ENCODE measurements at places on chromosomes 1 and 21.
A peak's percentile ranks its signal among the peaks of the same experiment; 100 is the strongest.

DNA sequence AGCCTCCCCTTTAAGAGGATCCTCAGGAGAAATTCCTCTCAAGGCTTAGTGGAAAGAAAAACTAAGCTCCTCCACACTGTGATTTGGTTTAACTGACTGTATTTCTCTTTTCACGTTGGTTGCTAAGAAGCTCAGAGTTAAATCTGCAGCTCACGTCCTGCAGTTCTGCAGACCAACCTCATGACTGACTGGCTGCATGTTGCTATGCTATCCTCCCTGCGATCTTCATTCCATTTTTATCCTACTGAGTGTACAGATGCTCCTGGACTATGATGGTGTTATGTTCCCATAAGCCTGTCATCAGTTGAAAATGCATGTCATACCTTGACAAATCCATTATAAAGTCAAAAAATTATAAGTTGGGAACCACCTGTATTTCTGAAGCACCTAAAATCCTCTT is 34.6 kb downstream of the FAM163A start:
- no peak for DNase-seq

DNA sequence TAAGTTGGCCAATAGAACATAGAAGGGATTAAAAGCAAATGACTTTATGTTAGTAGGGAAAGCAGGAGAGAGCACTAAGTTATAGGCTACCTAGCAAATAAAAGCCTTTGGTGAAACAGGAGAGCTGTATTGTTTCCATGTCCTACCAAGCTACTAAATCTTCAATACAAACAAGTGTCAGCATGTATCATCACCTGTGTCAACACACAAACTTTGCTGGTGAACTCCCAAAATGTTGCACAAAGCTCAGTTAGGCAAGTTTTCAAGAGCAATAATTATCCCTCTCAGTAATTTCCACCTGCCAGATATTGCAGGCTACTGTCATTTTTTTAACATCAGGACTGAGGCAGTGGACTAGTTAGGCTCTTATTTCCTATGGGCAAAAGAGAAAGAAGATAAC is 77.7 kb upstream of the ADAM30 start:
- no peak for DNase-seq

- no peak for DNase-seq
These were observed 27.8 kb downstream of the DMAP1 start for GRCh38 chr1:44240802-44241671.

- no peak for DNase-seq
These were observed 97.4 kb downstream of the MIS18A start for GRCh38 chr21:32181457-32181856.

- DNase-seq = no peak
These were observed 21.4 kb upstream of the LRRN2 start for GRCh38 chr1:204706838-204707509.

- no peak for DNase-seq
These were observed 10.5 kb downstream of the SCP2 start for GRCh38 chr1:52937433-52938182.

- DNase-seq = no peak
These were observed 43.1 kb upstream of the COX20 start for GRCh38 chr1:244792188-244792850.

GRCh38 chr1:204904228-204904810 is 33.7 kb downstream of the NFASC start:
- DNase-seq = no peak

GRCh38 chr1:19229828-19230325 is 19.8 kb upstream of the UBR4 start:
- DNase-seq = no peak

DNA sequence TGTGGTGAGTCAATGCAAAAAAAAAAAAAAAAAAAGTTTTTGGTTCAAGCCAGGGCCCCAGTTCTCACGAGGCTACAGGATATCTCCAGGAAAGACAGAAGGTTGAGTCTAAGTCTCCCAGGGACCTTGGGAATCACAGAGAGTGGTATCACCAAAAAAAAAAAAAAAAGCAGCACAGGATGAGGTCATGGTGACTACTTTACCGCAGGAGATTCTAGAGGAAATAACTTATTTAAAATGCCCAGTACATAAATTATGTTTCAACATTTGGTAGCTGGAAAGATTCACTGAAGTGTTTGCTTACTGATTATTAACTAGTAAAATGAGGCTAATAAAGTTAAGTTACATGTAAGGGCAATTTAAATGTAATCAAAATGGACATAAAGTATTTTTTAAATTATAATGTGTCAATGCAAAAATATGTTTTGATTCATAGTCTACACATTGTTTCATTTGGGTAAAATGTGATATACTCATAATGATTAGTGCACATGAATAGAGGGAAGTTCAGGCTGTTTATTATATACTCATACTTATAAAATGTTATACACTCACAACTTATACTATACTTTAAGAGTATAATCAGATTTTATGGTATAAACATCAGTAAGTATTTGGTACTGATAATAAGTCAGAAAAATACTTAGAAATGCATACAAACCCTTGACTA is 84.1 kb downstream of the PLPPR5 start:
- peak; percentile 54 for DNase-seq

DNA sequence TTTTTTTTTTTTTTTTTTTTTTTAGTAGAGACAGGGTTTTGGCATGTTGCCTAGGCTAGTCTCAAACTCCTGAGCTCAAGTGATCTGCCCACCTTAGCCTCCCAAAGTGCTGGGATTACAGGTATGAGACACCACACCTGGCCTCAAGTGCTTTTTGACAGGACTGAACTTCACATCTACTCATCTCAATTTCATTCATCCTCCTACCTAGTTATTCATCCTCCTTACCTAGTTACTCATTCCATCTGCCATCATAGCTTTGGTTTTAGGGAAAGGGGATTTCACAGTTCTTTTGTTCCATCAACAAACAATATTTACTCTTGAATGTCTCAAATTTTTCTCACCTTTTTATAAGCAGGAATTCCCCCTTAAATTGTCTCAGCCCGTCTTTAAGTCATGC is 38.6 kb upstream of the RALGPS2 start:
- no peak for DNase-seq

DNA sequence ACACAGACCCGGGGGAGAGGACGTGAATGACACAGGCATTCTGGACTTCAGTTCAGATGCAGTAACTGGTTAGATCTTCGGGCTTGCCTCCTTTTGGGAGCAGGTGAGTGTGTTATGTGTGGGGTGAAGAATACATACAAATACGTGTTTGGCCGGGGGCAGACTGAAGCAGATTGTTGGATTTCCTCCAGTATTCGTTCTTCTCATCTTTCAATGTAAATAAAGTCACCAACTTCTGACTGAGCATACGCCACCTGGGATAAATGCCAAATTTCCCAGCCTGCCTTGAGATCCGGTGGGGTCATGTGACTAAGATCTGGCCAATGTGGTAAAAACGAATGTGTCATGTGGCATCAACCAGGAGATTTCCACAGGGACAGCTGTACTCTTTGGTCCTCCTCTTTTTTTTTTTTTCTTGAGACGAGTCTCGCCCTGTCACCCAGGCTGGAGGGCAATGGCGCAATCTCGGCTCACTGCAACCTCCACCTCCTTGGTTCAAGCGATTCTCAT is 189.8 kb downstream of the RGS7 start:
- no peak for DNase-seq

GRCh38 chr1:94927405-94928175 is 680 bp upstream of the CNN3 start:
- DNase-seq = no peak

DNA sequence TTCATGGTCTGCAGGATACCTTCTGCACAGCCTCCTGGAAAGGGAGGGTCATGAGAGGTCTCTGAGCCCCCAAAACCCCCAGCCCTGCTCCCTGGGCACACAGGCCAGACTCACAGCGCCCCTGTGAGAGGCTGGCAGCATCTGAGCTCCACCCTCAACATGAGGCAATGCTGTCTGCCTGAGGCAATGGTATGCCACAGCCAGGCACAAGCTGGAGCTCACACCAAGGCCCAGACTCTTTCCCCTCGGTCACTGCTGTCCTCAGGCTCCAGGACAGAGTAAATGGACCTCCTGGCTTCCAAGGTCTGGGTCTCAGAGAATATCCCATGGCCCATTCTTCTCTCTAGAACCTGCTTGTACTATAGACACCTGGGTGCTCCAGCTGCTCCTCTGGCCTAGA is 17.2 kb downstream of the MEF2D start:
- no peak for DNase-seq

- peak; percentile 84 for DNase-seq
These were observed 362.2 kb downstream of the SRGAP2C start for GRCh38 chr1:121546830-121547591.

DNA sequence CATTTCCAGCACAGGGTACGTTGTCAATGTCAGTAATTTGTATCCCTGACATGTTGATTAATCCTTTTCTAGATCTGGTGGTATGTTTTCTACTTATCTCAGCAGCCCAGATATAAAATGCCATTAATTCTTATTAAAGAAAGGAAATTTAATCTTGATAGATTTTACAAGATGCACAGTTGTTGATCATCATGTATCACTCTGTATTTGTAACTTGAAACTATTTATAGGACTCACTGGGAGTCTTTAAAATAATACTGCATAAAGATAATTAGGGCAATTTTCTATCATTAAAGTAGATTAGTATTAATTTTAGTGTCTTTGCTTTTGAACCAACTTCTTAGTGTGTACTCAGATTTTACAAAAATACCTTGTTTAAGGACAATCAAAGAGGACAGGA is 84.9 kb downstream of the GREM2 start:
- no peak for DNase-seq

DNA sequence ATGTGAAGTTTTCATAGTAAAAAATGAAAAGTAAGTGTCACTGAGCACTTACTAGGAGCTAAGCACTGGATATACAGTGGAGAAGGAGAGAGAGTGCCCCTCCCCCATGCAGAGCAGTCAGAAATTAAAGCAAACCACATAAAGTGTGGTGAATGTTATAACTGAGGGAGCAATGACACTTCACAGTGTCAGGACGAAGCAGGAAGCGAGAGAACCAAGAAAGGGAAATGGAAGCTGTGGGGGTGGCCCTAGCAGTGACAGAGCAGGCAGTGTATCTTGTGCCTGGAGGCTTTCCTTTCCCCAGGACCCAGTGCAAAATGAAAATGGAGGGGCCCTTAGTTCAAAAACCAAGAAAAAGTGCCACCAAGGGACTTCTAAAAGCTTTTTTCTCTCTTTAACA is 21.5 kb upstream of the RCAN3 start:
- no peak for DNase-seq

- DNase-seq = no peak
These were observed 63.8 kb downstream of the OLFML3 start for GRCh38 chr1:114043054-114043453.

DNA sequence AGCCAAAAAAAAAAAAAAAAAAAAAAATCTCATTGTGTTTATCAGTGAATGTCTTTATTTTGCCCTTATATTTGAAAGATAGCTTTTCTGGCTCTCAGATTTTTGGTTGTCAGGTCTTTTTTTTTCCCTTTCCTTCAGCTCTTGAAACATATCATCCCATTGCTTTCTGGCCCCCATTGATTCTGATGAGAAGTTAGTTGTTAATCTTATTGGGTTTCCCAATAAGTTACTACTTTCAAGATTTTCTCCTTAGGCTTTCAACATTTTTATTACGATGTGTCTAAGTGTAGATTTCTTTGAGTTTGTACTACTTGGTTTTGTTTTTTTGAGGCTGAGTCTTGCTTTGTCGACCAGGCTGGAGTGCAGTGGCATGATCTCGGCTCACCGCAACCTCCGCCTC is 14.7 kb upstream of the SOAT1 start:
- no peak for DNase-seq

GRCh38 chr1:87240661-87241285 is 87.9 kb upstream of the LMO4 start:
- DNase-seq = no peak

DNA sequence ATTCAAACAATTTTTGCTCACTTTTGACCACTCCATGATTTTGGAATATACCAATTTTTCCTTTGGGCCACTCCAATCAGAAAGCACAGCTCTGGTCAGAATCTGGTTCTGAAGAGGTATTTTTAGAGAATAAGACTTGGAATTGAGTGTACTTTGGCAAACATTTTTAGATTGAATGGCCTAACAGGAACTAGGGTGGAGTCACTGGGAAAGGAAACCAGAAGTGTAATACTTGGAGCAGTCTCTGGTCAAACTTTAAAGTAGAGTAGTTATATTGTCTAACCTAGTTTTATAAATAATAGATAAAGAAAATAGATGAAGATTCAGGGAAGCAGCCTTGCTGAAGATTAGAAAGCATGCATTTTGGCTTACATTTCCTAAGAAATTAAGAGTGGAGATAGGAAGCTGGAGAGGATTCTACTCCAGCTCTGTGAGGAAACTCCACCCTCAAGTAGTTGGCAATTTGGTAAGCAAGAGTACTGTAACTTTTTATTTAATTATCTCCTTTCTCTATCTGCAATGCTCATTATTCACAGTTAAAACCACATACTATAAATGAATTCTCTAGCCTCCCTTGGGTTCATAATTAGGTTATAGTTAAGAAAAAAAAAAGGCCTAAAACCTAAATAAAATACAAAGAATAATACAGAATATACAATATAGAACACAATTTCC is 15.8 kb downstream of the STIL start:
- DNase-seq = no peak

- DNase-seq = no peak
These were observed 16.0 kb downstream of the KRTAP19-8 start for GRCh38 chr21:31022306-31022705.

- peak; percentile 51 for DNase-seq
These were observed 86.5 kb upstream of the RGS1 start for GRCh38 chr1:192489047-192489446.
